Lung (tissue), 17 donors: ENCODE measurements at places on chromosomes 11 and 22.

DNA sequence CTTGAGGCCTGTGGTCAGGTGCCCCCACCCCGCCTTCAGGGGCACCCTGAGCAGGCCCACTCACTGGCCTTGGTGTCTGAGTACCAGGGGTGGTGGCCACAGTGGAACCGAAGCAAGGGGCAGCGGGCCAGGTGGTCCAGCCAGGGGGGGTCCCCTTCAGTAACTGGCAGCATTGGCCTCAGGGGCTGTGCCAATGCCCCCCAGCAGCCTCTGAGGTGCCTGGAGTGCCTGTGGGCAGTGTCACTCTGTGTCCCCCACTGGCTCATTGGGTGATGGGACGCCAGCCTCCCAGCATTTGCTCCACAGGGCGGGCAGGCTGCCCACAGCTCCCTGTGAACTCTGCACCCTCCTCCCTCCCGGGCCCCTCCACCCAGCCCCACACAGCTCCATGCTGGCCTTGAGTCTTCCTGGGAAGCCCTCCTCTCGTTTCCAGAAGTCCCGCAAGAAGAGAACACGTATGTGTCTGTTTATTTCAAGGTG, 29.5 kb upstream of the CARS1 start:
- DNase-seq = no peak

DNA sequence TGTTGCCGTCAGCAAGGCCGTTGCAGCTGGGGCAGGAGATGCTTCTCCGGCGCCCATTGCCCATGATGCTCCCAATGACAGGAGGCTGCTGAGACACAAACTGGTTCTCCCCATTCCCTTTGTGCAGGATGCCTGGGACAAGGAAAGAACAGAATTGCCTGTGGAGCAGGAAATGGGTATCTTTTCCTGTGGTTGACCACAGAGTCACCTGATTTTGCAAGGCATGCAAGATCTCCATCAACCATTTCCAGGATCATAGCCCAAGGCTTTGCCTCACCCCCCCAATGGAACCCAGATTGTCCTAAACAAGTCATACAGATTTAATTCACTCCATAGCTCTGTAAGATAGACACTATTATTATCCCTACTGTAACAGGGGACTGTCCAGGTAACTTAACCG, 148.1 kb upstream of the NARS2 start:
- DNase-seq = no peak

DNA sequence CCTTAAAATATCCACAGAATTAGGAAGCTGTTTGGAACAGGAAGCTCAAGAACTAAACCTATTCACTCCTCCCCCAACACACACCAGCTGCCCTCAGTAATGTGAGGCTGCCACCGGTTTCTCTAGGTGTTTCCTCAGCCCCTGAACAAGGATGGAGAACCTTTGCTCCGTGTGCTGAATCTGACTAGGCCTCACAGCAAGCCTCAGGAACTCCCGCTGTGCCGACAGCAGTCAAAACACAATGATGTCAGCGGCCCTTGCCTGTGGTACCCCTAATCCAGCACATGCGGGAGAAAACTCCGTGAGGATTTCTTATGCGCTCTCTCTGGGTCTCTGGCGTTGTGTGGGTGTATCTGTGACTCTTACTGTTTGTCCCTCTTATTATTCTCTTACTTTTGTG, 153.3 kb downstream of the EFCAB6 start:
- DNase-seq = no peak

- DNase-seq = no peak
These were observed 31.8 kb downstream of the FAM118A start for GRCh38 chr22:45341498-45341897.

GRCh38 chr11:65266210-65266609, 4.4 kb downstream of the POLA2 start:
- no peak for DNase-seq

DNA sequence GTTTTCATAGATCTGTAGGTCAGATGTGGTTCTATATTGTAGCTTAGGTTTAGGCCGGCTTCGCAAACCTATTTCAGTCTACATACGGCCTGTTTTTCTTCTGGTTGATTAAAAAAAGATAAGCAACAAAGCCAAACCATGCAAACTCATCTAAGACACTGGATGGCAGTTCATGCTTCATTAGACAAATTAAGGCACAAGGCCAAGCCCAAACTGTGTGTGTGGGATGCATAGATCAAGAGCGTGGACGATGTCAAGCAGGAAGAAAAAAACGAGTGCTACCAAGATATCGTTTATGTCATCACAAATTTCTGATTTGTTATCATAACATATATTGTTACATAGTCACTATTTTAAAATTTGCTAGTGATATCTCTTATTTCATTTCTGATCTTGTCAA, 357.6 kb upstream of the KIRREL3 start:
- DNase-seq = no peak

DNA sequence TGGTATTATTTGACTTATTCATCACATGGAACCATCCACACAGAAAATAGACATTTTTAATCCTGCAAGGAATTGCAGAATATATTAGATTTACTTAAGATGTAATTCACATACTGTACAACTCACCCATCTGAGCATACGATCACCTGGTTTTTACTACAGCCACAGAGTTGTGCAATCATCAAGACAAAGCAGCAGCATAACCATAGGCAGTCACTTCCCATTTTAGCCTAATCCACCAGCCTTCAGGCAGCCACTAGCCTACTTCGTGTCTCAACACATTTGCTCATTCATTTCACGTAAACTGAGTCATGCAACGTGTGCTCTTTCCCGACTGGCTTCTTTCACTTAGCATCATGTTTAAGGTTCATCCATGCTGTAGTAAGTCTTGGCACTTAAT, 23.0 kb downstream of the PIWIL3 start:
- DNase-seq = no peak

- DNase-seq = no peak
These were observed 114.4 kb downstream of the PTPRJ start for GRCh38 chr11:48094643-48095339.

- DNase-seq = no peak
These were observed 100.7 kb upstream of the BIRC3 start for GRCh38 chr11:102216433-102217075.

- DNase-seq = no peak
These were observed 28.2 kb downstream of the JHY start for GRCh38 chr11:122910775-122911174.

GRCh38 chr11:103661185-103661584, 375.3 kb upstream of the DDI1 start:
- DNase-seq = no peak

- no peak for DNase-seq
These were observed 107.7 kb downstream of the SNX19 start for GRCh38 chr11:130808541-130808940.

DNA sequence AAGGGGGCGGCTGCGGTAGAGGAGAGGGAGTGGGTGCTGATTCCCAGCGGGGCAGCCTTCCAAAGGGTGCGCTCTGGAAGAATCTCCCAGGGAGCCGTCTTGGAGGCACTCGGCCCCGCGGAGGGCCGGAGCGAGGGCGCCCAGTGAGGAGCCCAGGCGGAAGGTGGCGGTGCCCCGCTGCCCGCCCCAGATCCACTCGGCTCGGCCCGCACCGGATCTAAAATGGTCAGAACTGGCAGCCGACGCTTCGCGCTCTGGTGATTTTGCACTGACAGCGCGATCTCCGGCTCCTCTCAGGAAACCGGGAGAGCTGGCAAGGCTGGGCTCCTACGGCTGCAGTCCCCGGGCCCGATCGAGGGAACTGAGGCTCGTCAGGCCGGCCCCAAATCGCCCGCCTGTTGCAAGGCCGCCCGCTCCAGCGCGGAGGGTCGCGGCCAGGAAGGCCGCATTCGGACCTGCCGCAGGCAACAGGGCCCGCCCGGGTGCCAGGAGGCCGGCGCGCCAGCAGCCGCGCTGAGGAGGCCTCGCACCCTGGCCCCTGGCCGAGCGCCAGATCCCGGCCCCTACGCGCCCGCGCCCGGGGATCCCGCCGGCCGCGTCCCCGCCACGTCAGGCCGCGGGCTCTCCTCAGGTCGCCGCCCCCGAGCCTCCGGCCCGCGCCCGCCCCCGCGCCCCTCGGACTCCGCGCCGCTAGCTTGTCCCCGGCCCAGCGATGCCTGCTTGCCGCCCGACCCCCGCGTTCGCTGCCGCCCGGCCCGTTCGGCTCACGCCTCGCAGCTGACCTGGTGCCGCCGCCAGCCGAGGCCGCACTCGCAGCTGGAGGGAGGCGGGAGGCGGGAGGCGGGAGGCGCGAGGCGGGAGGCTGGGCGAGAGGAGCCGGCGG, at the start of gene KLHL22:
Gene KLHL22, minus strand, starts transcription at position 818 of the 883 bp plus-strand sequence. CDS start 6,584 bp downstream, outside the sequence.
- DNase-seq = peak; percentile 46

GRCh38 chr22:39215426-39216142, 29.2 kb downstream of the PDGFB start:
- no peak for DNase-seq

- no peak for DNase-seq
These were observed 93.8 kb upstream of the SESN3 start for GRCh38 chr11:95324826-95325225.

DNA sequence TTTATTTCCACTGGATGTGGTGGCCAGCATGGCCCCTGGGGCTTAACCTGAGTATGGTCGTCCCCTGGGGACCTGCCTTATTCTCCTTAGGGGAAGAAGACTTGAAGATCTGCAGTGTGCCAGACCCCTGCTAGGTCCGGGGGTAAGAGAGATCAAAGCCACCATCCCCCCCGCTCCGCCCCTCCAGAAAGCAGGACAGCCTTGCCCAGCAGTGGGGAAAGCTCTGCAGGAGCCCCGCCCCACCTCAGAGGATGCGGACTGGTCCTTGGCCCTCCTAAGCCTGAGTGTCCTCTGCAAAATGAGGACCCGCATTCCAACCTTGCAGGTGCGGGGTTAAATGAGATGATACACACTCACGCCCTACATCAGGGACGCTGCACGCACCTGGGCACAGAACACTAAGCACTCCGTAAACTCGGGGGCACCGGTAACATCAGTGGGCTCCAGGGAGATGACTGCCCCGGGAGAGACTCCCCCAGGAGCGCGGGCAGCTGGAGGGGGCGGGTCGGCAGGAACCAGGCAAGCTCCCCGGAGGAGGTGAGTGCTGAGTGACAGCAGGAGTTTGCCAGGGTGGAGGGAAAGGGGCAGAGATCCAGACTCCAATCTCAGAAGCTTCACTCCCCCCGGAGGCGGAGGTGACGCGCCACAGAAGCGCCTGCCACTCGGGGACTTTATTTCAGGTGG, 564 bp upstream of the ANO1 start:
- no peak for DNase-seq

GRCh38 chr11:65090628-65091027, 5.4 kb upstream of the VPS51 start:
- no peak for DNase-seq
